Daoy (cell line): ENCODE measurements at places on chromosomes 7 and 10.

- no peak for DNase-seq
These were observed 312.8 kb upstream of the PRKCQ start for GRCh38 chr10:6892864-6893263.

DNA sequence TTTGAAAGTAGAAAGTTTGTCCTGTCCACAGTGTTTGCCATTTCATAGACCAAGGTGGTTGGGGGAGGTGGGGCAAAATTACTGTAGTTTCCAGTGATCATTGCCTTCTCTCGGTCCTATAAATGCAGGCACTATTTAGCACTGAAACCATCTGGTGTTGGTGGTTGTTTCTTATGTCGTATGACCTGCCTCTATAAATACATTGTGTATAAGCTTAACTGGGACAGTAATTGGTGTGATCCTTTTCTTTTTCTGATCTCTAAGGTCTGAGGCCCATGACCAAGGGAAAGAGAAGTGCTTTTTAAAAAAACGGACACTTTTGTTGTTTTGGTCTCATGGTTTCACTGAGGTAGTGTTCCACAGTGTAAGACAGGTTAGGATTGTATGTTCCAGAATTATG lies 63.1 kb downstream of the AUTS2 start:
- no peak for DNase-seq

DNA sequence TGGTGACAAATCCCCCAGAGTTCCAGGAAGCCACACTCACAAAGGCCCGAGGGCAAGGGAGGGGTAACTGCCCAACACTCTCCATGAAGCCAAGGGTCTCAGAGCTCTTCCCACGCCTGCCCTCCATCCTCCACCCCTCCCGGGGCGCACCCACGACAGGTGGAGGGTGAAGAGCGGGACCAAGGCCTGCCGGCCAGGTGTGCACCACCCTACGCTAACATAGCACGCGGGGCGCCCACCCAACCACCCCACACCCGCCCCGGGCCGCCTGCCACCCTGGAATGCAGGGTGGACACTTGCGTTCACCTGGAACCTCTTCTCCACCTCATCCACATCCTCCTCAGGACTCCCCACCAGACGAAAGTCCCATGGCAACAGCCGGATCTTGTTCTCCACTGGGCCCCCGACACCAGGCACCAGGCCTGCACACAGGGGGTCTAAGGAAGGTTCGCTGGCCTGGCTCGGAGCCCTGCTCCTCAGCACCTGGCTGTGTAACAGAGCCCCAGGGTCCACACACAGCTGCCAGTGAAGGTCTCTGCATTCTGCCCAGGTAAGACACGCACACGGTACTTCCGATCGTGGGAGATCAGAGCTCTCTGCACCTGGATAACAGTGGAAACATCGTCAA lies 32.7 kb downstream of the MAD1L1 start:
- DNase-seq = no peak

- DNase-seq = no peak
These were observed 44.3 kb upstream of the ARL4A start for GRCh38 chr7:12643001-12643643.

DNA sequence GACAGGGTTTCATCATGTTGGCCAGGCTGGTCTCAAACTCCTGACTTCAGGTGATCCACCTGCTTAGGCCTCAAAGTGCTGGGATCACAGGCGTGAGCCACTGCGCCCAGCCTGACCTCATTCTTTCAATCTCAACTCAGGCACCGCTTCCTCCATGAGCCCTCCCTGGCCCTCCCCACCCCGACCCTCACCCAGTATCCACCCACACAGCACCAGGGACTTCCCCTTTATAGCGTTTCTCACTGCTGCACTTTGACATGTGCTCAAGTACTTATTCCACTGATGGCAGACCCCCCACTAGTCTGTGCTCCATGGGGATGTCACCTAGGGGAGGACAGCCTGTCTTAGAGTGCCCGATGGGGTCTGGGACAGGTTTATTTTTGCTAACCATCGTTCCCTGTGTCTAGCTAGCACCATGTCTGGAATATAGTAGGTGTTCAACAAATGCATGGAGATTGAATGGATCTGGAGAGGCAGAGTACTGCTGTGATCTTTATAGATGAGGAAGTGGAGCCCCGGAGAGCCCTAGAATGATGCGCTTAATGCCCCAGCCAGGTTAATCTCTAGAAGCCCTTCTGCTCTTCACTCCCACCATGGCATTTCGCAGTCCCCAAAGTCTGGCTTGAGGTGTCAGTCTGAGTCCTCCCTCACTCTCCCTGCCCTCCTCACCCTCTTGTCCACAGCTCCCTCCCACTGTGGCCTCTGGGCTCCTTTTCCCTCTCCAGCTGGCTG lies 258.8 kb downstream of the RPS24 start:
- DNase-seq = no peak

GRCh38 chr7:68613897-68614296 lies 984.4 kb upstream of the AUTS2 start:
- DNase-seq = no peak

DNA sequence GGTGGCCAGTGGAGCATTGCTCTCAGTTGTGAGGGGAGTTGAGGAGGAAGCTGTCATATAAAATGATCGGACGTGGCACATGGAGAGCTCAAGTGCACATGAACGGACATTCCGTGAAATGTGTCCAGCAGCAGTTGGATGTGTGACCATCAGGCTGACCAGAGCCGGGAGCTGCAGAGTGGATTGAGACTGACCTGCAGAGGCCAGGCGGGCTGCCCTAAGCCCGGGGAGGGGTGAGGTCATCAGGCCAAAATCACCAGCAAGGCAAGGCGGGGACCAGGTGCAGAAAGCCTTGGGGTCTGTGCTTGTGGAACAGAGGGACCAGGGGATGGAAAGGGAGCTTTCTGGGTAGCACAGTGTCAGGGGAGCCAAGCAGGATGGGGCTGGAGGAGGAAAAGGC lies 279.5 kb downstream of the CELF2 start:
- no peak for DNase-seq

- no peak for DNase-seq
These were observed 9.2 kb downstream of the NEBL start for GRCh38 chr10:20887706-20888555.

DNA sequence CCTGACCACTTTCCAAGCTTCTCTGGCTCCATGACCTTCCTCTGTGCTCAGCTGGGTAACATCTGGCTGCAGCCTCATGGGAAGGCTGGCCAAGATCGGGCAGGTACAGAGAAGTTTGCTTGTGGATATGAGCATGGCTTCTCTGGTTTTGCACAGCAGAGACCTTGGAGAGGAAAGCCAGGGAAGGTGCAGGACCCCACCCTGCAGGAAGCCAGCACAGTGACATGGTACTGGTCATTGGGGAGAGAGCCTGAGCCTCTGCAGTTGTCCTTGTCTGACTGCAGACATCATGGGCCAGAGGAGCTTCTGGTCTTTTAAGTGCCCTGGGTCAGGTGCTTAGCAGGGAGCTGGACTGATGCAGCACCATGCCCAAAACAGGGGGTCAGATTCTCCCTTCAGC lies 70.6 kb upstream of the LEP start:
- peak; percentile 3 for DNase-seq

GRCh38 chr7:25913598-25914224 lies 238.3 kb upstream of the NFE2L3 start:
- no peak for DNase-seq

DNA sequence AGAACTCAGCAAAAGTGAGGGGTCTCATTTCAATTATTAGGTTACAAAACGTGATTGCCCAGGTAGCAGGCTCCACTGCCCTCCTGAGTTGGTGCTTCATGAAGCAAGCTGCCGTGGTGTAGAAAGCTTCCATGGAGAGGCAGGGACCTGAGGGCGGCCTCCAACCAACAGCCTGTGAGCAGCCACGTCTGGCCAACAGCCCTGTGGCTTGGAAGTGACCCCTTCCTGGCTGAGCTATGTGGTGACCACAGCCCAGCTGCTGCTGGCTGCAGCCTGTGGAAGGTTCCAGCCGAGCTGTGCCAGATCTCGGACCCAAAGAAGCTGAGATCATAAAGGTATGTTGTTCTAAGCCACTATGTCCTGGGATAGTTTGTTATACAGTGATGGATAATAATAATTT lies 122.5 kb upstream of the KLF6 start:
- DNase-seq = no peak

GRCh38 chr10:71213761-71214440 lies 1.5 kb downstream of the UNC5B start:
- DNase-seq = peak; percentile 76

- no peak for DNase-seq
These were observed 982.2 kb downstream of the REEP3 start for GRCh38 chr10:64503429-64503828.

- peak; percentile 13 for DNase-seq
These were observed 72.6 kb upstream of the LSM8 start for GRCh38 chr7:118111347-118111746.

- DNase-seq = no peak
These were observed 62.6 kb upstream of the ABCB4 start for GRCh38 chr7:87538052-87538451.

DNA sequence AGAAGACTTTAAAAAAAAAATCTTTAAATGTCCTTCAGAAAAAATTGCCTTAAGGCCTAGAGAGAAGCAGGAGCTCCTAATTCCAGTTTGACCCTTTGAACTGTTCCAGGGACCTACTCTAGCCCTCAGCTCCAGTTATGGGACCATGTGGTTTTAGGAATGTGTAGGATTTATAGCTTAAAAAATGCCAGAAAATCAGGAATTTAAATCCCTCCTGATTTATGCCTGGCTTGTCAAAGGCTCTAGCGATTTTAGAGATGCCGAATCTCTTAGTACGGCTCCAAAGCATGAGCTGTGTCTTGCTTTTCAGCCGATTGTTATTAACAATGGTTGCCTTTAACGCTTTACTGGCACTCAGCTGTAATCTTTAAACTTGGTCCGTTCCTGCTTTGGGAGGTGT lies 130.6 kb upstream of the NPVF start:
- no peak for DNase-seq

DNA sequence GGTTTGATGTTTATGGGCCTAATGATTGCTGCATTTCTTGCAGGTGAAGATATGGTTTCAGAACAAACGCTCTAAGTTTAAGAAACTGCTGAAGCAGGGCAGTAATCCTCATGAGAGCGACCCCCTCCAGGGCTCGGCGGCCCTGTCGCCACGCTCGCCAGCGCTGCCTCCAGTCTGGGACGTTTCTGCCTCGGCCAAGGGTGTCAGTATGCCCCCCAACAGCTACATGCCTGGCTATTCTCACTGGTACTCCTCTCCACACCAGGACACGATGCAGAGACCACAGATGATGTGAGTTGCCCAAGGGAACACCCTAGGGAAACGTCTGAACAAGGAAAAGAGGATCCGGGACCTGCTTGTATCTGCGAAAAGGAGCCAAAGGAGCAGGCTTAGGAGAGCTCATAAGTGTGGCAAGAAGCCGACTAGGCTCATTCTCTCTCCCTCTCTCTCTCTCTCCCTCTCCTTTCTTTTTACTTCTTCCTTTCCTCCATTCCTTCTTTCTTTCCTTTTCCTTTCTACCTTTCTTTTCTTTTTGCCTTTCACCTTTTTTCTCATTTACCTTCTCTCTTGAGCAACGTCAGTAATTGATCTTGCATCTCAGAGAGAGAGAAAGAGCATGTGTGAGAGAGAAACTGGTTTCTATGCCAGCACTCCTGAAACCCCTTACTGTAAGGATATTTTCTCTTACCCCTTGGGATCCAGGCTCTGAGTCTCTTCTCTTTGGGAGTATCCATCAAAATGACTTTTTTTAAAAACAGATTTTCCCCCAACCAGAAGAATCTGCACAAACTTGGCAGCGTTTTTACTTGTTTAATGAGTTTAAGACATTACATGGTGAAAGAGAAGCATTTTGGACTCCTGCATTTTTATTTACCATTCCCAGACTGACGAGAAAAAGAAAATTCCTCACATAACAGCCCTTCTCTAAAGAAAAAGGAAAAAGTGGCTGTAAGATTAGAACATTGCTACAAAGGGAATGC lies 4.7 kb downstream of the DLX6 start:
- DNase-seq = no peak

DNA sequence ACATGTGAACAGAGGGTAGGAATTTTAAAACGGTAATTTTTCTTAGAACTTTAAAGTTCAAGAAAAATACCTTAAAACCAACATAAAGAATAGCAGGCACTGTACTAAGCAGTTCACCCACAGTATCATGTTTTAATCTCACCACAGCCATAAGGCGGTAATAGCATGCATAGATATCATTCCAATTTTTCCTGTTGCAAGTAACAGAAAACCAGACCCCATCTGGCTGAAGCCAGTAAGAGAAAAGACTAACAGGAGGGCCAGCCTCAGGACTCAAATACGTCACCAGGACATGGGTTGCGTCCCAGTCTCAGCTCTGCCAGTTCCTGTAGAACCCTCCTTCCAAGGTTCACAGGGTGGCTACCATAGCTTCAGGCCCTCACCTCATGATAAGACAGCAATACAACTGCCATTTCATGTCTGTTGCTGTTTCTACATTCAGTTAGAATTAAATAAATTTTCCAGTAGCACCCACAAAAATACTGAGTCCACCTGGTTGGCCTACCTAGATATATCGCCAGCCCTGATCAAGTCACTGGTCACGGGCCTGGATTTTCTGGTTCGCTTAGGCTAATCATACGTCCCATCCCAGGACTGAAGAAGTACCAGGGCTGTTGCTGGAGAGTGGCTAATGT lies 2.0 kb upstream of the RNF32 start:
- no peak for DNase-seq

GRCh38 chr10:124155781-124156435 lies 62.5 kb upstream of the CHST15 start:
- DNase-seq = no peak

GRCh38 chr7:68733219-68734153 lies 864.8 kb upstream of the AUTS2 start:
- DNase-seq = no peak

GRCh38 chr7:121178869-121179497 lies 149.8 kb upstream of the WNT16 start:
- DNase-seq = no peak

- no peak for DNase-seq
These were observed 191.7 kb downstream of the CXCL12 start for GRCh38 chr10:44193166-44193565.

GRCh38 chr7:125599387-125599786 lies 669.8 kb upstream of the POT1 start:
- peak; percentile 9 for DNase-seq

GRCh38 chr10:21525367-21526187 lies at the start of gene SKIDA1:
Gene SKIDA1, minus strand, starts transcription at chr10:21525682. Its CDS starts 7,860 bp downstream, at chr10:21517822.
- DNase-seq = peak; percentile 83

DNA sequence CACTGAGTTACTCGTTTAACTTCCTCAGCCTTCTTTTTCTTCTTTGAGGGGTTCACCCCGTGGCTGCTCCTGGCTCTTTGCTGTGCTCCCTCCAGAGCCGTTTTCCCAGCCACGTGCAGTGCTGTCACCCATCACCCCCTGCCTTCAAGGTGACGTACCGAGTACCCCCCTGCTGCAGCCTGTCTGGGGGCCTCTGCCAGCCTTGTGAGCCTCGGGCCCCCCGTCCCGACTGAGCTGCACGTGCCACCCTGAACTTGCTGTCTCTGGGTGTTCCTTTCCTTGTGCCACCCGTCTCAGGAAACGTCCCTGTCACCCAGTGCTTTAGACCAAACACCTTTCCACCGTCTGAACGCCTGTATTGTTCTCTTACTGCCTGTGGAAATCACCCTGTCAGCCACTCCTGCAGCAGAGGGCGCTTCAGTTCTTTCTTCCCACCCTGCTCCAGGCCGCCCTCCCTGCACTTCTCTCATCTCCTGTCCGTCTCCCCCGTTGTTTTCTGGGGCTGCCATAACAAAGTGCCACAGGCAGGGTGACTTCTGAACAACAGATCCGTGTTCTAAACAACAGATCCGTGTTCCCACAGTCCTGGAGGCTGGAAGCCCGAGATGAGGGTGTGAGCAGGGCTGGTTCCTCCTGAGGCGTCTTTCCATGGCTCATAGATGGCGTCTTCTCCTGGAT lies 44.6 kb downstream of the WDR37 start:
- no peak for DNase-seq

GRCh38 chr7:102044984-102045673 lies 227.7 kb downstream of the CUX1 start:
- DNase-seq = peak; percentile 86

- DNase-seq = no peak
These were observed 250.9 kb downstream of the CHCHD3 start for GRCh38 chr7:132830941-132831340.
